ENCODE measurements at places on chromosomes 2 and 18.
A peak's percentile ranks its signal among the peaks of the same experiment; 100 is the strongest.

DNA sequence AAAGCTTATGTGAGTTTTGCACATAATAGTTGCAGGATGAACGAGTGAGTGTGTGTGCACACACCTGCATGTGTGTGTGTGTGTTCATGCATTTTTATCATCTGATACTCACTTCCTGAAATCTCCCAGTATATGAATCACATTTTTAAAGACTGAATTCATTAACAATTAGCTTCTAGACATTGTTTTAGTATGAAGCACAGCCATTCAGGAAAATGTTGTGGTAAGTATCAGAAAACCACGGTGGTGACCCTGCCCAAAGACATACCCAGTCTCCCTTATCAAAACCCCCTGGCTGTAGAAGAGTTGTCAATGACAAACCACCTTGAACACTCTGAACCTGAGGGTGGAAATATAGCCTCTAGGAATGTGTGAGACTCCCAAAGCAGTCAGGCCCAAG is 220.8 kb downstream of the ALK start:
- DNase-seq: no peak

- DNase-seq: peak; percentile 83
These were observed 29.6 kb upstream of the IL37 start for GRCh38 chr2:112881217-112881985.

GRCh38 chr2:24926602-24927252 is 6.7 kb upstream of the ADCY3 start:
- no peak for DNase-seq

DNA sequence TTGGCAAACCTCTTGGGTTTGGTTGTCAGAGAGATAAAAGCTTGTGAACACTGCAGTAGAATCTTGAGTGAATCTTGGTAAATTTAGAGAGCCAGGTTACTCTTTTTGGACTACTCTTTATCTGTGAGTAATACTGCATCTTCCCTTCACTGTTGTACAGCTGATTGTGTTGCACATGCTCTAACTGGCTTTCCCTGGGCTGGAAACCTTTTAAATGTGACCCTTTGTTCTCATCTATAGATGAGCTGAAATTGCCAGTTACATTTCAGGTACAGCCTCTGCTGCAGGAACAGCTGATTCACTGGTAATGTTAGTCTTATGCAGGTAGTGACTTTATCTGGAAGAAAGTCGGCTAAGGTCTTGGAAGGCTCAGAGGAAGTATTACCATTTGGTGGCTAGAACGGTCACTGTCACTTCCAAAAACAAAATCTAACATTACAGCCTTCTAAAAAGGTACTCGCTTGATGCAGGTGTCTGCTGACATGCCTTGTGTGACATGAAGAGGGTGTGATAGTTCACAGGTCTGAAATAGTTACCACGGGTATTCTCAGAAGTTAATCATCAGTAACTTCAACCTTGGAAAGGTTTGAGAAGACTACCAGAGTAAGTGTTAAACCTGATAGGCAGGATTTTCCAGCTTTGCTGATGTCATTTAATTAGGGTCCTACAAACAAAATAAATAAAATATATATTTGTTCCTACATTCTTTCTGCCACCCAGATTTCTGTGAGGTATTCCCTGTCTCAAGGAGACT is 851.1 kb downstream of the SLC4A3 start:
- DNase-seq: no peak

DNA sequence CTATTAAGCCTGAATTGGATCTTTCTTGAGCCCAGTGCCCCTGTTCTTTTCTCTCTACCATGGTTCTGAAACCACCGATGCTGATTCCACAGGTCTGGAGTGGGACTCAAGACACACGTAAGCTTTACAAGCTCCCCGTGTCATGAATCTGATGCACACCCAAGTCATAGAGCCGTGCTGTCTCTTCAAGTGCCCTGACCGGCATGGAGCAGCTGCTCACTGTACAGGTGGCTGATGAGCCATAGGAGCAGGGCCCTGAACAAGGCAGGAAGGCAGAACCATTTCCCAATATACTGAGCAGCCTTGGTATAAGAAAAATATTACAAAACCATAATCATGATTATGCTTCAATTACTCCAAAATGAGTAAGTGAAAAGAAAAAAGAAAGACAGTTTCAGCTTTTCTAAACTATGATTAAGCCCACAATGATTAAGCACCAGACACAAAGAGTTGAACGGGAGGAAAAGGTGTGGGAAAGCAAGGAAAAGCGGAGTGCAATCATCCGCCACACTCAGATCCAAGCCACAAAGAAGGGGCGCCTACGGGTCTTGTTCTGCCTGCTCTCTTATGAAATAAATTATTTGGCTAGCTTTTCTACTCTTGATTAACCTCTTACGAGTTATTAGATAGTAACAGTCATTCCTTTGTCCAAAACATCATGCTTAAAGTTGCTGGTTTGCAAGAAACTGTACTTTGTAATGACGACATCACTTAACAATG is 41.7 kb downstream of the NOL10 start:
- no peak for DNase-seq

DNA sequence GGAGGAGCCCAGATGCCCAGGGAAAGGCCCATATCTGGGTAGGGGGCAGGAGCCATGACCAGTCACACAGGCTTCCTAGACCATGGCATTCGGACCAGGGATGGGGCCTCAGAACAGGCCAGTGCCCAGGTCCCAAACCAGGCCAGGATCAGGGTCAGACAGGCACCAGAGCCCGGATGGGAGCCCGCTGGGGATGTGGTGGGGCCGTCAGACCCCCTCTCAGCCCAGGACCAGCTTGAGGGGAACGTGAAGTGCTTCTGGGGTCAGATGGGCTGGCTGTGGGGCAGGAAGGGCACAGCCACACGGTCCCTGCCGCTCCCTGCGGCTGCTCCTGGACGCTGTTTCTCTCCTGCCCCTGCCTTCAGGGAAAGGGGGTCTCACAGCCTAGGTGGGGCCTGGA is 39.1 kb downstream of the SNED1 start:
- DNase-seq: no peak

GRCh38 chr18:7020995-7021777 is 96.4 kb downstream of the LAMA1 start:
- DNase-seq: no peak

- DNase-seq: no peak
These were observed 46.0 kb upstream of the CTIF start for GRCh38 chr18:48492880-48493279.

DNA sequence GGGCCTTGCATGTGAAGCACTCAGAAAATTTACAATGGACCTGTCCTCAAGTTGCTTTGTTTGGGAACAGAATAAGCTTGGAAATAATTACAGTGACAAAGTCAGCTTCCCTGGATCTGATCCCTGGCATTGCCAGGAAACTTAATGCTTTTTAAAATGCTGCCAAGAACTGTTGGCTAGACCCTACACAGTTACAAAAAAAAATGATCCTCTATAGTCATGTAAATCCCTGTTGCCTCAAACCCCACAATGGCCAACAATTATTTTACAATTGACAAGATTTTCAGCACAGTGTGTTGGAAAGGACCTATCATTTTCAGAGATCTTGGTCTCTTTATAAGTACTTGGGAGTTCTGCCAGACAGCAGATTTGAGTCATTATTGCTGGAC is 470.4 kb upstream of the ACVR2A start:
- DNase-seq: no peak

DNA sequence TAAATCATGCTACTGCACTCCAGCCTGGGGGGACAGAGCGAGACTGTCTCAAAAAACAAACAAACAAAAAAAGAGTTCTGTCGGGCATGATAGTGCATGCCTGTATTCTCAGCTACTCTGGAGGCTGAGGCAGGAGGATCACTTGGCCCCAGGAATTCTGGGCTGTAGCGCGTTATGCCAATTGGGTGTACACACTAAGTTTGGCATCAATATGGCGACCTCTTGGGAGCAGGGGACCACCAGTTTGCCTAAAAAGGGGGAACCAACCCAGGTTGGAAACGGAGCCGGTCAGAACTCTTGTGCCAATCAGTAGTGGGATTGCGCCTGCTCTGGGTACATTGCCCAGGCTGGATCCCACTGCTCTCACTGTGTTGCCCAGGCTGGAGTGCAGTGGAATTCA is 49.7 kb downstream of the SDC1 start:
- DNase-seq: no peak

- DNase-seq: no peak
These were observed 504.3 kb downstream of the SOX11 start for GRCh38 chr2:6196449-6196848.

DNA sequence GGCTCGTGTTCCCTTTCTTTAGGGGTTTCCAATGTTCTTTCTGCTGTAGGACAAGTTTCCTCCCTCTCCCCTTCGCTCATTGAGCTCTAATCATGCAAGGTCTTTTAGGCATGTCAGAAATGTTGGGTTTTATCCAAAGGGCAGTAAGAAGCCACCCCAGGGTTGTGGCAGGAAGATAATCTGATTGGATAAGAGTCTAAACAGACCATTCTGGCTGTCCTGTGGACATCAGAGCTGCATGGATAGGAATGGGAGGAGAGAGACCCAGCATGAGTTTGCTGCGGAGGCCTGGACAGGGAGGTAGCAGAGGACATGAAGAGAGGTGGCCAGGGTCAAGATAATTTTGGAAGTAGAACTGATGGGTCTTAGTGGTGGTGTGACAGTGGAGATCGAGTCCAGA is 88.2 kb downstream of the ACKR3 start:
- DNase-seq: no peak

DNA sequence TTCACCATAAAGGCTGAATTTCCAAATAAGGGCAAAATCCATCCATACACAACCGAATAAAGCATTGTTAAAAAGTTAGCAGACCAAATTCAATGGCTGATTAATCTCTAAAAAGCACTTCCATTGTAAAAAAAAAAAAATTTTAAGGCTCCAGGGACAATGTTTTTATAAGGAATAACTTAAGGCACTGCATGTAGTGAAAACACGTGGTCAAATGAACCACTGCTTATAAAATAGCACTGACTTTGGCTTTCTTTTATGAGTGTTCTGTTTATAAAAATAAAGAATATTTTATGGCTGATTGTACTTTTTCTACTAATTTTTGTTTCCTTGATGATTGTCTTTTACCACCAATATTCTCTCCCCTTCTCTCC is 409.3 kb upstream of the KCNH7 start:
- DNase-seq: no peak
